ENCODE measurements at places on chromosomes 3 and 15. TPM values are rescaled to one million over a fixed set of nuclear protein-coding genes. Genes with fewer than 3 reads are reported as not detected.

Gene CELSR3
- 17.4 TPM for total RNA-seq

Gene UBE2Q2
- 20.7 TPM for total RNA-seq

DNA sequence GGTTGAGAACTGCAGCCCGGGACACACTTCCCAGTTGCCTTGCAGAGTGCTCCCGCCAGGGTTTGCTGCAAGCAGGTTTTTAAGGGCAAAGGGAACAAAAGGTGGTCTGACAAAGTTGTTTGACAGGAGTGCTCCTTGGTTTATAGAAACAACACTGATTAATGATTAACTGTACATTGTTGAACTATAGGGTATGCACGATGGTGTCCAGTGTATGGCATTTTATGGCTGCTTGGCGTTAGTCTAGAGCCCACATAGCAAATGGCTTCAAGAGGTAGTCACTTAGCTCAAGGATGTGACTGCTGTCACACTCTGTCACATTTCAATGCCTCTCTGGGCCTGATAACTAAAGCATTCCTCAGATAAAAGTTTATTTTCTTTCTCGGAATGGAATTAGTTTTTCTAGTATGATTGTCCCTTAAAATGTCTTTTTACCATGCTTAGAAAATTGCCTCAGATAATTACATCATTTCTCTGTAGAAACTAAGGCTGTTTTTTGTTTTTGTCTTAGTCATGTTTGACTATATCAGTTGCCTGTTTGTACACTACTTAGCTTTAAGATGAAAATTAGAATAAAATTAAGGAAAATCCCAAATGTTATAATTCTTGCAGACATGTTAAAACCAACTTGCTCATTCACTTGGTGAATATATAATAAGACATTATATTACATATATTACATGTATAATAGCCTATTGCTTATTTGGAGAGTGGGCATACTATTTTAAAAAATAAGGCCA is 61.3 kb upstream of the GATM start:
- DNase-seq: no peak
- H3K27me3 ChIP-seq: no peaks in the 10 kb centered on the region
- H3K27ac ChIP-seq: no peak overlapping the region
- no peaks in the 10 kb centered on the region for H3K4me1 ChIP-seq

Gene C3orf22
- total RNA-seq: not detected

Gene NAALADL2
- 0.58 TPM for total RNA-seq

Gene CISH
- 271 TPM for total RNA-seq

Gene ZDHHC19
- total RNA-seq: not detected
